ENCODE measurements at places on chromosomes 1 and 21.

- DNase-seq, result no peak
These were observed at the start of gene SPRR3 for GRCh38 chr1:153001382-153001781. SPRR3 (plus strand) TSS chr1:153001749; CDS start chr1:153003021, 1,272 bp downstream.

DNA sequence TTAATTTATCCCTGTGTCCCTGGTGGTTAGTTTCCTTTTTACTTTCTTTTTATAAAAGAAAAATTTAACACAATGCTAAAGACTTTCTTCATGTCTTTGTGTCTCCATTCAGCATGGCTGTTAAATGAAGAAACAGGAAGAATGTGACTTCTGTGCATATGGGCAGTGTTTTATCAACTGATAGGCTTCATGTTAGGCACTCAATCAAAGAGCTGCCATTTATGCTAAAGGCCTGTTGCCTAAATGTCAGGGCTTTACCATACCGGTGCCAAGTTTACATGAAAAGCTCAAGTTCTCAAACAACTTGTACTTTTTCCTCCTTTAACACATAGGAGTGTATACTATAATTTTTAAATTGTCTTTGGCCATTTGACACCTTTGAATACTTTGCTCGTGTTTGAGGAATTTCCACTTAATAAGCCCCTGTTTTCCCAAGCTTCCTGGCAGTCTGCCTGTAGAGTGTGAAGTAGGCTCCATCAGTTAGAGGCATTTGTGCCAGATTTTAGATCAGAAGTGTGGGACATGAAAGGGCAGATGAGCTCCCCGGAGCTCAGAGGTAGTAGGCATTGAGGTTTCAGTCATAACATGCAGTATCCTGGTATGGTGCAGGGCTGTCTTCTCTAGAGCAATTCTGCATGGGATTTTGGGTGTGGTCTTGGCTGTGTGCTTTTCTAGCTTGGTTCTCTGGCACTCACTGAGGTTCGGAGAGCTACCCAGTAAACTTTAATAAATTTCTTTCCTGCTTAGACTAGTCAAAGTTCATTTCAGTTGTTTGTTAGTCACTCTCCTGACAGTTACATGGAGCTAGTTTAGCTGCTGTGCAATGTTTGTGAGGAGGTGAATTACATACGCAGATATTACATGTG lies 119.0 kb downstream of the LEPR start:
- no peak for DNase-seq

DNA sequence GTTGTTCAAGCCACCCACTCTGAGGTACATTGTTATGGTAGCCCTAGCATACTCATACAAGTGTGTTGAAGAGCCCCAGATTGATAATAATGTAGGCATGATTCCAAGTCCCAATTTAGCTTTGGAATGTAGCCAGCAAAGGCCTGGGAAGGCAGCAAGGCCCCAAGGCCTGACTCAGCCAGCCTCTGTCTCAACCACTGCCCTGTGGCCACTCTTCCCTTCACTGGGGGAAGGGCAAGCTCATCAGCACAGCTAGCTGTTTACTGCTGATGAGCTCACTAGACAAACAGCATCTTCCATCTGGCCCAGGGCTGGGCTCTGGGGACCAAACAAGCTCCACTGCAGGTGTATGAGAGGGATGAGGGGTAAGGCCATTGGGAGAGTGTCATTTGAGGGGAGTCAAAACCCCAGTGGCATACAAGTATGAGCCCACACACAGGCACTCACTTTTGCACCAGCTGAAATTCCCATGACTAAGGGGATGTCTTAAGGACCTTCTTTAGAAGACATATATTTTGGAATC lies 2.2 kb upstream of the IRF6 start:
- peak; percentile 56 for DNase-seq

- DNase-seq, result no peak
These were observed 7.3 kb upstream of the SLC35D1 start for GRCh38 chr1:67061266-67061665.

GRCh38 chr1:52590266-52590665 lies 11.9 kb upstream of the GPX7 start:
- DNase-seq, result no peak

GRCh38 chr1:222546548-222547259 lies 1.2 kb downstream of the HHIPL2 start:
- peak; percentile 4 for DNase-seq

- DNase-seq, result no peak
These were observed 262.5 kb downstream of the GRIK3 start for GRCh38 chr1:36771660-36772284.

GRCh38 chr21:32508558-32508957 lies 76.8 kb downstream of the TCP10L start:
- no peak for DNase-seq

GRCh38 chr1:173590557-173590956 lies 12.3 kb downstream of the SLC9C2 start:
- DNase-seq, result no peak

Measured in inflammatory macrophage (primary cell).